Bladder microvascular endothelial cell (primary cell): ENCODE measurements at places on chromosomes 7 and 10. TPM values are rescaled to one million over a fixed set of nuclear protein-coding genes. Genes with fewer than 3 reads are reported as not detected.

Gene GPR26
- total RNA-seq, result not detected in 2 replicates

Gene CYP3A5
- not detected in 2 replicates for total RNA-seq

Gene GPR37
- 0.16 and 0.38 TPM in 2 replicates for total RNA-seq

Gene GALNT17
- not detected in 2 replicates for total RNA-seq

Gene RASSF4
- 8.9 and 9.4 TPM in 2 replicates for total RNA-seq

Gene CROT
- 4.0 and 6.4 TPM in 2 replicates for total RNA-seq

Gene EFCAB10
- 0.25 TPM in 1 of 2 replicates, not detected in the other for total RNA-seq

Gene GPR15LG
- total RNA-seq, result not detected in 2 replicates

Gene TMEM273
- total RNA-seq, result 5.3 and 68.0 TPM in 2 replicates

Gene LRIT1
- total RNA-seq, result not detected in 2 replicates

Gene TMEM270
- total RNA-seq, result 0.13 TPM in 1 of 2 replicates, not detected in the other

Gene PRSS58
- total RNA-seq, result not detected in 2 replicates

Gene PPP1R9A
- 0.81 and 15.9 TPM in 2 replicates for total RNA-seq

Gene CFAP69
- 1.3 and 2.4 TPM in 2 replicates for total RNA-seq

Gene AVPI1
- total RNA-seq, result 1.3 and 3.8 TPM in 2 replicates

Gene BMPER
- total RNA-seq, result 0.16 and 5.4 TPM in 2 replicates

Gene HOXA11
- total RNA-seq, result 0.31 and 0.49 TPM in 2 replicates

Gene ZFYVE27
- 10.8 and 24.2 TPM in 2 replicates for total RNA-seq

Gene SYNPO2L
- total RNA-seq, result under 0.01 TPM in 1 of 2 replicates, not detected in the other

Gene ACTR3C
- total RNA-seq, result 0.16 and 5.4 TPM in 2 replicates

Gene TECTB
- not detected in 2 replicates for total RNA-seq

Gene PIP
- total RNA-seq, result not detected in 2 replicates

Gene ASIC3
- total RNA-seq, result 0.16 and 0.44 TPM in 2 replicates

Gene PRKG1
- 0.32 and 10.1 TPM in 2 replicates for total RNA-seq

Gene FAM53B
- total RNA-seq, result 16.5 and 24.1 TPM in 2 replicates

Gene ZCWPW1
- total RNA-seq, result 0.94 and 1.1 TPM in 2 replicates

Gene PDSS1
- 5.3 and 8.1 TPM in 2 replicates for total RNA-seq

Gene ELOVL3
- not detected in 2 replicates for total RNA-seq
